ENCODE measurements at places on chromosomes 2 and 18. TPM values are rescaled to one million over a fixed set of nuclear protein-coding genes. Genes with fewer than 3 reads are reported as not detected.

DNA sequence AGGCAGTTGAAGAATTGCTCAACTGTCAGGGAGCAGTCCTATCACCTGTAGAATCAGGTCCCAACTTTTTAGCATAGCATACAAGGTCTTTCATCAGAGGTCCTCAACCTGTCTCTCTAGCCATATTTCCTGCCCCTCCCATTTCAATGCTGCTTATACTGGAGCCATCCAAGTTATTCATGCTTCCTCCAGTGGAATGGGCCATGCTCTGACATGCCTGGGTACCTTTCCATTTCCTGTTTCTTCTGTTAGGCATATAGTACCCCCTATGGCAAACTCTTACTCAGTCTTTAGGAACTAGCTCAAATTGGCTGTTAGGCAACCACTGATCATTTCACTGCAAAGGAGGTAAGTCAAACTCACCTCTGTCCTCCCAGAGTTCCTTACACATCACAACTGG is 51.0 kb upstream of the ABCA12 start:
- DNase-seq: no peak

DNA sequence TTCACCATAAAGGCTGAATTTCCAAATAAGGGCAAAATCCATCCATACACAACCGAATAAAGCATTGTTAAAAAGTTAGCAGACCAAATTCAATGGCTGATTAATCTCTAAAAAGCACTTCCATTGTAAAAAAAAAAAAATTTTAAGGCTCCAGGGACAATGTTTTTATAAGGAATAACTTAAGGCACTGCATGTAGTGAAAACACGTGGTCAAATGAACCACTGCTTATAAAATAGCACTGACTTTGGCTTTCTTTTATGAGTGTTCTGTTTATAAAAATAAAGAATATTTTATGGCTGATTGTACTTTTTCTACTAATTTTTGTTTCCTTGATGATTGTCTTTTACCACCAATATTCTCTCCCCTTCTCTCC is 409.3 kb upstream of the KCNH7 start:
- no peak for DNase-seq

DNA sequence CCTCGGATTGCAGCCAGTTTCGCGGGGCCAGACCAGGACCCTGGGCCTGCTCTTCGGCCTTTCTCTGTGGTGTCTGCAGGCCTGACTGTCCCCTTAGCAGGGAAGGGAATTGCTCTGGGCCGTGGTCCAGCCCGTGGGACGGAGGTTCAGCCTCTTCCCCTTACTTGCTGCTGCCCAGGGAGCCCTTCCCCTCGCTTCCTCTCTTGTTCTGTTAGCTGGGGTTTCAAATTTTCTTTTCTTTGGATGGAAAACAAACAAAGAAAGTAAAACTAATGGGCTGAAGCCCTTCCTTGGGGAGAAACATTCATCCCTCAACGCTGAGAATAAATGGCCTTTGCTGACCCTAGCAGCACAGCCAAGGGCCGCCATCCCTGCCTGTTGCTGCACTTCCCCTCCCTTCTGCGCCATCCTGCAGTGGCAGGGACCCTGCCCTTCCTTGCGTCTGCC is 52.4 kb downstream of the ASAP2 start:
- no peak for DNase-seq

GRCh38 chr2:44933434-44933951 is 8.0 kb upstream of the SIX3 start:
- no peak for DNase-seq

GRCh38 chr2:163370169-163370886 is 365.5 kb downstream of the FIGN start:
- no peak for DNase-seq

DNA sequence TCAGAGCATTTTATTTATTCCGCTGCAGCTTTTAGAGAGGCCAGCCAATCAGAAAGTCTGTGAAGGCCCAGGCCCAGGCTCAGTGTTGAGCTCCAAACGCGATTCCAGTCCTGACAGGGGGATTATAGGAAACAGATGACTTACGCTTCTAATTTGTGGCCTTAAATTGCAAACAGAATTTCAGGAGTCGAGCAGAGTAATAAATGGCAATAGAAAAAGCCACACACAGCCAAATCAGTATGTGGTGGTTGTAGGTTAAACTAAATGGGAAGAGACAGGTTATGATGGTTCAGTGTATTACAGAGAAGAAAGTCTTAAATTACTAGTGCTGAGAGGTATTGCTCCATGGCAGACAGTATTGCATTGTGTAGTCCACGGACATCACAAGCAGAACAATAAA is 131.0 kb upstream of the ZEB2 start:
- no peak for DNase-seq

Gene TMEM163
- polyA plus RNA-seq: not detected

Gene TMEM169
- polyA plus RNA-seq: 0.15 TPM

Gene TMEM200C
- 2.5 TPM for polyA plus RNA-seq

Gene MALL
- 1.2 TPM for polyA plus RNA-seq

Gene L3MBTL4
- polyA plus RNA-seq: 0.02 TPM

Gene FRZB
- 1.1 TPM for polyA plus RNA-seq

Gene DNAJC5G
- not detected for polyA plus RNA-seq

All from IMR-90 (cell line).